ENCODE measurements at places on chromosomes 6 and 20.

DNA sequence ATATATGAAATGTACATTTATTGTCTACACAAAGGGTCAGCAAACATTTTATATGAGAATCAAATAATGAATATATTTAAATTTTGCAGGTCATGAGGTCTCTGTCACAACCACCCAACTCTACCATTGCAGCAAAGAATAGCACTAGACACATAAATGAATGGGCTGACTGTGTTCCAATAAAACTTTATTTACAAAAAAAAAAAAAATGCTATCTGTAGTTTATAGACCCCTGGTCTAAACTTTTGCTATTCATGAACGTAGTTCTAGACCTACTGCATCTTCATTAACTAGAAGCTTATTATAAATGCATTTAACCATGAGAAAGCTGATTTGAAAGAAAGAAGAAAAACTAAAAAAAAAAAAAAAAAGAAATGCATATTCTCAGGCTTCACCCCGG, 610.9 kb upstream of the AGPAT4 start:
- DNase-seq, result no peak

GRCh38 chr6:13796781-13797180, 17.6 kb downstream of the MCUR1 start:
- no peak for DNase-seq

DNA sequence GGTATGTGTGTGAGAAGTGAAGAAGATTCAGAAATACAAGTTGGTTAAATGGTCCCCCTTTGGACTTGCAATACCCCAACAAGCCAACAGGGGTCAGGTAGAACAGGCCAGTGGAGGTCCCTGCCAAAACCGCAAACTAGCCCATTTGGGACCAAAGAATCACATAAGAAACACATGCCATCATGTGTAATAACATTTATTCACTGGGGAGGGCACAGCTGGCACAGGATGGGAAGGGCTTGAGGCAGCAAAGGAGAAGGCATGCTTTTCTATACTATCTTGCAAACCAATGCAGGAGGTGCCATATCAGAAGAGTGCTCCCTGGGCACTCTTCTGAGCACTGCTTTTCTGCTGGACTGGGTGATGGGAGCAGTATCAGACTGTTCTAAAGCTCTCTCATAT, 116.1 kb upstream of the TRAF3IP2 start:
- peak; percentile 62 for DNase-seq

DNA sequence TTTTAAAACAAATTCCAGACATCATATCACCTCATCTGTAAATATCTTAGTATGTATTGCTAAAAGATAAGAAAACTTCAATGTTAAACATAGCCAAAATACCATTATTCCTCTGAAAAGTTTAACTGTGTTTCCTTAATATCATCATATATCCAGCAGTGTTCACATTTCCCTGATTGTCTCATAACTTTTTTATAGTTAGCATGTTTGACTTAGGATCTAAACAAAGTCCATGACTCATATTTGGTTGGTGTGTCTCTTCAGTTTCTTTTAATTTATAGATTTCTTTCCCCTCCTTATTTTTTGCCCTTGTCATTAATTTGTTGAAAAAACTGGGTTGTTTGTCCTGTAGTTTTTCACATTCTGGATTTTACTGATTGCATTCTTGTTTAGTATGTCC, 163.0 kb downstream of the RPS12 start:
- DNase-seq, result no peak

- no peak for DNase-seq
These were observed 32.0 kb downstream of the PDE7B start for GRCh38 chr6:135883536-135883935.

GRCh38 chr6:34926655-34927054, 37.6 kb downstream of the ANKS1A start:
- no peak for DNase-seq

DNA sequence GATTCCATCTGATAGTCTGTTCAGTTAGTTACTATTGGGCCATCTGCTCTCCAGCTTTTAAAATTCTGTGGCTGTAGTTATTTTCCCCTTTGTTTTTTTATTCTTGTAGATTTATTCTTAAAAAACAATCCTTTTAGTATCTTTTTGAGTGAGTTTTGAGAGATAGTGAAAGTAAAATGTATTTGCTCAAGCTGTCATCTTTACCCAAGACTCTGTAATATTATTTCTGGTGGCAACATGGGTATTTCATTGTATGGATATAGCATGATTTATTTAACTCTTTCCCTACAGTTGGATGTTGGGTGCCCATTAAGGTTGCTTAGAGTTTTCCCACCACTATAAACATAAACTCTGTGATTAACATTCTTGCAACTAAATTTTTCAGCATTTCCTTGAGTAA, 24.6 kb downstream of the STK4 start:
- DNase-seq, result no peak

GRCh38 chr20:1712634-1713624, 55.4 kb upstream of the SIRPG start:
- peak; percentile 77 for DNase-seq

DNA sequence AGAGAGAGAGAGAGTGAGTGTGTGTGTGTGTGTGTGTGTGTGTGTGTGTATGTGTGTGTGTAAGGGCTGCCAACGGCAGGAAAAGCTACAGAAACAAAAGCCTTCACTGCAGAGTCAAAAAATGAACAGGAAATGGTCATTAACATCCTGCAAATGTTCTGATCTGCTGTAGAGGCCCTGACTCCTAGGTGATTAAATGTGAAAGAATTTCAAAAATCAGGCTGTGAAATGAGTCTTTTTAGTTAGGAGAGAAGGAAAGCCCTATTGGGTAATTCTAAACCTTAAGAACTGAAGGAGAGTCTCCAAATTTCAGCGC, 166.5 kb upstream of the MYLIP start:
- DNase-seq, result no peak

- DNase-seq, result no peak
These were observed 127.4 kb downstream of the MYLK4 start for GRCh38 chr6:2623295-2623694.

- no peak for DNase-seq
These were observed 768.8 kb upstream of the SLC35B3 start for GRCh38 chr6:9204171-9204570.

DNA sequence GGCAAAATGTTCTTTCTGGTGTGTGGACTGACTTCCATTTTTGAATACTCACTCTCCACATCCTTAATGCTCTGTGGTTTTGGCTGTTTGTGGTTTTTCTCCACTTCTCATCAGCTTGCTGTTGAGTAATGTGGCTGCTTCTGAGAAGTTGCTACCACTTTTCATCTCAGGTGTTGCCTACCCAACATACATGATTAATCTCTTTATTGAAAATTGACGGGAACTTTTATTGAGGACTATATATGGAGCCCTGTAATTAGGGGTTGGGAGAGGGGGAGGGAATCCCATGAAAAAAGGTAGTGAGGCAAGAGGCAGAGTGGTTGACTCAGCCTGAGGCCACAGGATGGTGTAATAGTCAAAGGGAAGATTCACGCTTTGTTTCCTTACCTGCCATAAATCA, 17.6 kb downstream of the IL22RA2 start:
- peak; percentile 33 for DNase-seq

- DNase-seq, result no peak
These were observed 45.7 kb upstream of the TMEM170B start for GRCh38 chr6:11491596-11492463.

GRCh38 chr6:81766482-81767069, 14.1 kb upstream of the TENT5A start:
- DNase-seq, result peak; percentile 51

GRCh38 chr6:117531346-117531745, 48.9 kb downstream of the DCBLD1 start:
- no peak for DNase-seq

GRCh38 chr20:5041433-5041832, 40.1 kb upstream of the SLC23A2 start:
- DNase-seq, result no peak

GRCh38 chr6:2807342-2808090, 34.1 kb downstream of the SERPINB1 start:
- DNase-seq, result no peak

DNA sequence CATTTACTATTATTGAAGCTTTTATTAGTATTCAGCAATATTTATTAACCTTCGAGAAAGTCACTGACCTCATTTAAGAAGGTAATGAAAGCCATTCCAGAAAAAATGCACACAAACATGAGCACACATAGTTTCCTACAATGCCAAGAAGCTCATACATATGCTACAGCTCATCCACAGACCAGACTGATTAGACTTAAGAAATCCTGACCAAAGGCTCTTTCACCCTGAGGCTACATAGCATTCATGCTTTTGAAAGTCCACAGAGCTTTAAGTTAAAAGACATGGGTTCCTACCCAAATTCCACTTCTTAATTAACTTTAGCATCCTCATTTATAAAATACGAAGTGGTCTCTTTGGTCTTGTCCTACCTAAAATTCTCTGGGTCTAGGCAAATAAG, 430.4 kb downstream of the TBC1D32 start:
- no peak for DNase-seq

DNA sequence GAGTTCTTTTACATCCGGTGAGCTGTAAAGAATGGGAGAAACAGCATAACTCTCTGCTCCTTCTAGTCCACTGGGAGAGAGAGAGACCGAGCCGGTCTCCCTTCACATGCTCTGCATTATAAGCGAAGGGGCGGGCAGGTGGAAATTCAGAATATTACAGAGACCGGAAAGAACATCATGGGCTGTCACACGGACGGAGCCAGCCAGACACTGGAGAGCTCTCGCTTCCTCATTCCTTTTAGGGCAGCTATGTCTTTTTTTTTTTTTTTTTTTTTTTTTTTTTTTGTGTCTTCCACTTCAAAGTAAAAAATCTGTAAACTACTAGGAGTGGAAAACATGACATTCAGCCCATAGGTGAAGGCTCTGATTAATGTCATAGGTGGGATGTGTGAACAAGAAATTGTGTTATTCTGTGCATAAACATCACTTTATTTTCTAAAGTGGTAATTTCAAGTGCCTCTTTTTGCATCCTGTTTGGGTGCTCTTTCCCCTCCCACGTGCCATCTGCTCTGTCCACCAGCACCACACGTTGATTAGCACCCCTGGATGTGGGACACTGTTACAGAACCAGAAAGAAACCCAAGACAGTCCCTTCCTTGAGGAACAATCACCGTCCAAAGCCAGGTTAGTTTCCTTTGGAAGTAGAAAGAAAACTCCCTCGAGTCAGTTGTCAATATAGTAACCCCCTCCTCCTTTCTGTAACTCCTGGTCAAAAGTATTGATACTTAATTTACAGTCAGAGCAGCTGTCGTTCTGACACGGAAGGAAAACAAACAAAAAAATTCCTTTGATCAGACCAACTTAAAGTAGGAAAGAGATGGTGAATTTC, at the start of gene TAGAP:
Gene TAGAP, minus strand, starts transcription at position 93 of the 829 bp plus-strand sequence. CDS start 845 bp downstream, outside the sequence.
- DNase-seq, result peak; percentile 85

- no peak for DNase-seq
These were observed 34.3 kb downstream of the CCN2 start for GRCh38 chr6:131916847-131917246.

DNA sequence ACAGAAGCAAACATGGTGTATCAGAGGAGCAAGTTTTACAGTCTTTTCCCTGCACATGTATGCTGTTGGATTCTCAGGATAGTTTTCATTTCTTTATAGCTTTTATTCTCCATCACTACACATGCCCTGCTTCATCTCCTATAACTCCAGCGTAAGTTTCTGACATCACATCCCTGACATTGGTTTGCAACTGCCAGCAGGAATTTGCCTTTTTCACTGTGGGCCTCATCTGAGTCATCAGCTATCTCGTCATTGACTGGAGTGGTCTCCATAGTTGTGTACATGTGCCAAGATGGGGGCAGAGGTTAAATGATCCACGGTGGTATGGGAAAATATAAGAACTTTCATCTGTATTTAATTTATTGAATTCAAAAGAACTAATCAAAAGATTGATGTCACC, 96.7 kb downstream of the SLX4IP start:
- no peak for DNase-seq

GRCh38 chr6:46014511-46015118, 1.0 kb downstream of the CLIC5 start:
- DNase-seq, result no peak

- DNase-seq, result no peak
These were observed 362.6 kb downstream of the EPM2A start for GRCh38 chr6:145372671-145373151.

GRCh38 chr20:35490736-35491181, 35.4 kb downstream of the CEP250 start:
- peak; percentile 25 for DNase-seq

DNA sequence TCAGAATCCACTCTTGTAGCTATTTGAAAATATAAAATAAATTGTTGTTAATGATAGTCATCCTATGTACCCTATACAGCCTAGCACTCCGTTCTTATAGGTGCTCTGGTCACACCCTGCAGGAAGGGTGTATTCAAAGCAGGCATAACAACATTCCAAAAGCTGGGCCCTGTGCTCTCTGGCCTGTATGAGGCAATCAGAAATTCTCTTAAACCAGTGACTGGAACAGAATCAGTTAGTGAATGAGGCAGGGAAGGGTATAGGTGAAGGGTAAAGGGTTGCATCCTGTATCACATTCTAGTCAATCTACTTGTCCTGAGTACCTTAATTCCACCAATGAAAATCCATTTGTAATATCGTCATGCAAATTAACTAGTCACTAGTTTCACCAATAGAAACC, 154.5 kb upstream of the ZNF217 start:
- no peak for DNase-seq

- DNase-seq, result no peak
These were observed 59.3 kb downstream of the CDC5L start for GRCh38 chr6:44446626-44447300.

GRCh38 chr20:52193886-52194545, 2.4 kb upstream of the ZFP64 start:
- DNase-seq, result no peak

DNA sequence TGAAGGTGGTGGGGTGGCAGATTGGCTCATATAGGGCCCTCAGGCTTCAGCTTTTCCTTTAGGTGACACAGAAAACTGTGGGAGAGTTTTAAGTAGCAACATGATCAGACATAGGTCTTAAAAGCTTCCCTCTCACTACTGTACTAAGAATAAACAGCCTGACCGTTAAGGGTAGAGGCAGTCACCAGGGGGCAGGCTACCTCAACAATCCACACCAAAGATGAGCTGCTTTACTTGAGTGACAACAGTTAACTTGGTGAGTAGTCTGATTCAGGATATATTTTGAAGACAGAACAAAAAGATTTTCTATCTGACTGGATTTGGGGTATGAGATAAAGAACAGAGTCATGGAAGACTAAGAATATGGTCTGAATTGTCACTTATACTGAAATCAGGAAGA, 193.1 kb upstream of the SHLD1 start:
- DNase-seq, result peak; percentile 73

GRCh38 chr6:155187994-155188706, 75.7 kb upstream of the CLDN20 start:
- no peak for DNase-seq

- DNase-seq, result no peak
These were observed 292.4 kb downstream of the ARHGAP18 start for GRCh38 chr6:129417416-129418086.

DNA sequence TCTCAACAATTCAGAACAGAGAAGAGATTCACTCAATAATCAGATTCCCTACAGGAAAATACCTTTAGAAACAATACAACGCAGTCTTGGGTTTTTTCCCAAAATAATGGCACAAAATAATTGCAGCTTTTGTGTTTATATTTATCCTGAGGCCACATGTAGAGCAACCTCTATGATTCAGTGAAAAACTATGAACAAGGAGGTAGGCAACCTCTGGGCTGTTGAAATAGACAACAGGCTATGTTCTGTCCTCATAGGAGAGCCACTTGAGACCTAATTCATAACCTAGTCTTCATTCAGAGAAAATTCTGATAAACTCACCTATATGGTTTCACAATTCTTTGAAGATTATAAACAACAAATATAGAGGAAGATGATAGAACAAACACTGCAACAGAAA, 118.3 kb downstream of the KHDC1L start:
- no peak for DNase-seq

GRCh38 chr6:43723737-43724295, 36.2 kb upstream of the MRPS18A start:
- peak; percentile 91 for DNase-seq
